ENCODE measurements at places on chromosomes 16 and 17.

- no peak for DNase-seq
These were observed 7.1 kb downstream of the ACSF3 start for GRCh38 chr16:89100601-89101302.

DNA sequence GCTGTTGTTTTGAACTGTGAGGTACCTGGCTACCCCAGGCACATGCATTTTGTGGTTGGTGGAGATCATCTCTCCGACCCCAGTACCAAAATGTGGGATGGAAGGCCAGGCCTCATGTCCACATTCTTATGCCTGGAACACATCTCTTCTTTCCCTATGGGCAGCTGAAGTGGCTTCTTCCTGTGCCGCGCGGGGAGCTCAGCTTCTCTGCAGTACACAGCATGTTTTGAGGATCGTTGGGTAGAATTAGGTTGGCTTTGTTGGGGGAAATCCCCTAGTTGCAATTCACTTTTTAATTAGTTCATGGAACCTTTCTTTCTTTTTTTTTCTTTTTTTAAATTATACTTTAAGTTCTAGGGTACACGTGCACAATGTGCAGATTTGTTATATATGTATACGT lies 242.1 kb downstream of the MSI2 start:
- no peak for DNase-seq

- DNase-seq: no peak
These were observed 11.5 kb downstream of the CDH13 start for GRCh38 chr16:82638095-82638798.

GRCh38 chr17:19269106-19269505 lies 31.9 kb downstream of the EPN2 start:
- no peak for DNase-seq

DNA sequence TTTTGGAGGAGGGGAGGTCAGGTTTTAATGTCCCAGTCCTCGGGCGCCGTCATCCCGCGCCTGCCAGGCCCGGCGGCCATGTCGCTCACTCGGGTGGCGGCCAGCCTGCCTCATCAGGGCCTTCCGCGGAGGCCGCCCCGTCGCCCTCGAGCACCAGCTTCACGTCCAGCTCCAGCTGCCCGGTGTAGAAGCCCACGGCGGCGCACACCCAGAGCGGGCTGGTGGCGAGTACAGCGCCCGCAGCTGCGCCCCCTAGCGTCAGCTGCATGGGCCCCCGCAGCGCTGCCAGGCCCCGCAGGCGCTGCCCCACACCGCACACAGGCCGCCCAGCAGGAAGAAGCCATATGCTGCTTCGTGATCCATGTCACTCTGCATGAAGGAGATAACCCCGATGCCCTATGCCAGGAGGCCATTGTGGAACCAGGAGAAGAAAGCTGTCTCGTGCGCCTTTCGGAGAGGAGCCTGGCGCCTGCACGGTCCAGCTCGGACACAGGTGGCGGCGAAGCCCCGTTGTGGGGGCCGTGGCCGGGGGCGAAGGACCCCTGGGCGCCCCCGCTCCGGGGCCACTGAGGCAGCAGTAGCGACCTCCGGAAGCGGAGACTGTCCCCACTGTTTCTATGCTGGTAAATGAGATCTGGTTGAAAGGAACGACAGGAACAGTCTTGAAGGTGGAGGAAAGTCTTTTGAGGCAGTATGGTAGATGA lies 9.6 kb downstream of the AP2B1 start:
- DNase-seq: no peak

GRCh38 chr17:57909551-57909950 lies 45.7 kb downstream of the CUEDC1 start:
- no peak for DNase-seq

- no peak for DNase-seq
These were observed 26.3 kb upstream of the CCL2 start for GRCh38 chr17:34228781-34229180.

- DNase-seq: no peak
These were observed 43.6 kb downstream of the RHOT1 start for GRCh38 chr17:32185875-32186274.

GRCh38 chr16:48084826-48085225 lies 71.0 kb downstream of the ABCC12 start:
- no peak for DNase-seq

- DNase-seq: peak; percentile 52
These were observed 204.5 kb upstream of the RPL38 start for GRCh38 chr17:73998653-73999645.

- no peak for DNase-seq
These were observed 81.9 kb downstream of the AIPL1 start for GRCh38 chr17:6352801-6353560.

- no peak for DNase-seq
These were observed 4.4 kb downstream of the LGALS9 start for GRCh38 chr17:27635275-27635823.

DNA sequence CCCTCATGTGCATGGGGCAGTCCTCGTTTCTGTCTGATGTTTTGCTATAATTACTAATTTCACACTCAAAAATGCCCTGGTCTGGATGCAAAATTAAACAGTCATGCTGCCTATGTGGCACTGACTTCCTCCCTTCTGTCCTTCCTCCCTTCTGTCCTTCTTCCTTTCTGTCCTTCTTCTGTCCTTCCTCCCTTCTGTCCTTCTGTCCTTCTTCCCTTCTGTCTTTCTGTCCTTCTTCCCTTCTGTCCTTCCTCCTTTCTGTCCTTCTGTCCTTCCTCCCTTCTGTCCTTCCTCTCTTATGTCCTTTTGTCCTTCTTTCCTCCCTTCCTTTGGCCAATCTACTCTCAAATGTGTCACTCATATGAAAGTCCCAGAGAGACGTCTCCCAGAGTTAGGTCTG lies 93.8 kb downstream of the IRF8 start:
- DNase-seq: no peak

DNA sequence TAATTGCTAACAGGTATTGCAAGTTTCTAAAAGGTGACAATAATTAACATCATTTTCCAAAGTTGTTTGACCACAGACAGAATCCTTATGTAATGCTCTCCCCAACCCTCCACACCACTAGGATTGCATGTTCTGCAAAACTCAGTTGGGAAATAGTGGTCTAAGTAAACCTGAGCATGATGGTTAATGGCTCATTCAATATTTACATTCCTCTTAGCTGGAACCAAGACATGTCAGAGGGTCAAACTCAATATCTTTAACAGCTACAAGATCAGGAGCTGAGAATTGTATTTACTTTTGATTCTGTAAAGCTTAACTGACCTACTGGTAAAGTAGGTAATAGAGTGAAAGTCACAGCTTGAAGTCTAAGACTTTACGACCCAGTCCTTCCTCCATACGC lies 10.2 kb downstream of the MFSD6L start:
- no peak for DNase-seq

DNA sequence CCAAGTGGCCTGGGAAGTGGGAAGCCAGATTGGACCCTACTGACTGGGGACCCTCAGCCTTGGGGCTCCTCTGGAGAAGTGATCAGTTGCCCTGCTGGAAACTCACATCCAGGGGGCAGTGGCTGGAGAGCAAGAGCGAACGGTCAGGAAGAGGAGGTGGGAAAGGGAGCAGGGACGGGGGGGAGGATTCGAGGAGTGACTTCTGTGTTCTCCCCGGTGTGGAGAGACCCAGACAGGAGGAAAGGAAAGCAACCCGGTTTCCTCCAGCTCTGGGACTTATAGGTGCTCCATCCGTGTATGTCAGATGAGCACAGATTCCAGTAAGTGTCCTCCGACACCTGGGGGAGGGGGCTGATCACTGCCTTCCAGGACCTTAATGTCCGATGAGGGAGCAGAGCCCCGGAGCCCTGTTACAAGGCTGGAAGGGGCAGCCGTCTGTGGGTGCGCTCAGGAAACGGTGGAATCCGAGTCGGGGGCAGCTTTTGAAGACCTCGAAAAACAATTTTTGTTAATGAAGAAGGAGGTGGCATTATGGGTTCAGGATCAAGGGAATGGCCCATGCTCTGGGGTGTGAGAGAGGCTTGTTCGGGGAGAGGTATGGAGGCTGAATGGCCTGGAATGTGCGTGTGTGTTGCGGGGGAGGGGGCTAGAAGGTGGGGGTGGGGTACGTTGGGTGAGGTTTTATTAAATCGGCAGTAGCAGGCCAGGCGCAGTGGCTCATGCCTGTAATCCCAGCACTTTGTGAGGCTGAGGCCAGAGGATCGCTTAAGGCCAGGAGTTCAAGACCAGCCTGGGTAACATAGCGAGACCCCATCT lies 34.8 kb upstream of the NDRG4 start:
- DNase-seq: no peak

DNA sequence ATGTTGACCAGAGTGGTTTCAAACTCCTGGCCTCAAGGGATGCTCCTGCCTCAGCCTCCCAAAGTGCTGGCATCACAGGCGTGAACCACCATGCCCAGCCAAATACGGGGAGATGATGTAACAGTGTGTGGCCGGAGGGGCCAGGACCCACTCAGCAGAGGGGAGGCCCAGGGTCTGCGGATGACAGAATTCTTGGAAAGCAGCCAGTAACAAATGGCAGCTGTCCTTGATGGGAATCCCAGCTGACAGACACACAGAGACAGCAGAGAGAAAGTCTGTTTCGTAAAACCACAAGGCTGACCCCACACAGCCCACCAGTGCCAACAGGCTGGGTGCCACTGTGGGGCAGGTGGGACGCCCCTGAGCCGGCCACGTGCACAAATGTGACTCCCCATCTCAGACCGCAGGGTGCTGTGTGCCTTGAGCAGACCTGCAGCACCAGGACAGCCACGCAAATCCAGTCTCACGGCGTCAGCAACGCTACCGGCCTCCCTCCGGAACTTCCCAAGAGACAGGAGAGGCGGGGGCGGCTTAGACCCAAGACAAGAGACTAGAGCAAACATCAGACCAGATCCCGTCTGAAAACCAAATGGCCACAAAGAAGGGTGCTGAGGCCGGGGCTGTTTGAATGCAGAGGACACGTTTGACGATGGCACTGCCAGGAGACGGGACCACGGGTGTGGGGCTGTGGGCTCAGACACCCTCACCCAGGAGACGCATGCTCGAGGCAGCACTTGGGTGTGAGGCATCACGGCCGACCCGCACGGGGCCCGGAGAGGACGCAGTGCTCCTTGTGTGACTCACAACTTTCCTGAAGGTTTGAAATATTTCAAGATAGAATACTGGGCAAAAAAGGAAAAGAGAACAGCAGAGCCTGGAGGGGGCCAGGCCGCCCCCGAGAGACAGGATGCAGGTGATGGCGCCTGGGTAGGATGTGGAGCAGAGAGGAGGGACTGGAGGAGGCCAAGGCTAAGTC lies 24.6 kb downstream of the CTU2 start:
- DNase-seq: no peak

- DNase-seq: no peak
These were observed 244.1 kb downstream of the CEP112 start for GRCh38 chr17:65947831-65948230.

DNA sequence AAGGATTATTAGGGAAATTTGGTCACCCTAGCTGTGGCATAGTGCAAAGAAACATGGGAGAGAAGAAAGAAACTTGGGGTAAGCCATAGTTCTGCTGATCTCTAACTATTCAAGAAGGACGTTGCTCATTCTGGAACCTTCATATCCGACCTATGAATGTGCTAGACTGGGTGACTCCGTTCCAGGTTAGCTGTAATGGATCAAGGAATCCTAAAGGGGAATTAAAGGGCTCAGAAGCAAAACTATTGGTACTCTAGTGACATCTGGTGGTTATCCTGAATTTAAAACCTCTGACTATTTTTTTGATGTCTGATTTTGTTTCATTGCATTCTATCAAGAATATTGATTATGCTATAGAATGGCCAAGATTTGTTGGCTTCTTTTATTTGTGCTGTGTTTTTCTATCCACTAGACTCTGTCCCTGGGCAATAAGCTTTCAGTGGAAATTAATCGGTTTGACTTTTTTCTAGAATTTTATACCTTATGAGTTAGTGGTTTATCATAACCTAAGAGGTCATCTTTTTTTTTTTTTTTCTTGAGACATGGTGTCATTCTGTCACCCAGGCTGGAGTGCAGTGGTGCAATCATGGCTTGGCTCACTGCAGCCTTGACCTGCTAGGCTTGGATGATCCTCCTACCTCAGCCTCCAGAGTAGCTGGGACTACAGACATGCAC lies 19.5 kb downstream of the PCTP start:
- DNase-seq: peak; percentile 2

DNA sequence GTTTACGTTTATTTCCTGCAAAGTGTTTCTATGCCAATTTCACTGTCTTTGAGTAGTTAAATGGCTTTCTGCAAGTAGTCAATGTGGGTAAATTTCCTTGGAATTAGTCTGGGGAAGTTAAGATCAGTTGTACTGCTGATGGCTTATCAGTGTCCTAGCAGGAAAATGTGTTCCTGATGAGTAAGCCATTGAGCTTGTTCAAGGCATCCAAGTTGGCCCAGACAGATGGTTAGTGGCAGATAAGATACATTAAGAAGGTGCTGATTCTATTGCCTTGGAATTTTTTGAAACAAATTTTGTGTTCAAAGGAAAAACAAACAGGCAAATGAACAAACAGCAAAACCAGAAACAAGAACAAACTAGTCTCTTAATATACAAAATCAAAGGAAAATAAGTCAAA lies 258.4 kb downstream of the MAP2K6 start:
- no peak for DNase-seq

DNA sequence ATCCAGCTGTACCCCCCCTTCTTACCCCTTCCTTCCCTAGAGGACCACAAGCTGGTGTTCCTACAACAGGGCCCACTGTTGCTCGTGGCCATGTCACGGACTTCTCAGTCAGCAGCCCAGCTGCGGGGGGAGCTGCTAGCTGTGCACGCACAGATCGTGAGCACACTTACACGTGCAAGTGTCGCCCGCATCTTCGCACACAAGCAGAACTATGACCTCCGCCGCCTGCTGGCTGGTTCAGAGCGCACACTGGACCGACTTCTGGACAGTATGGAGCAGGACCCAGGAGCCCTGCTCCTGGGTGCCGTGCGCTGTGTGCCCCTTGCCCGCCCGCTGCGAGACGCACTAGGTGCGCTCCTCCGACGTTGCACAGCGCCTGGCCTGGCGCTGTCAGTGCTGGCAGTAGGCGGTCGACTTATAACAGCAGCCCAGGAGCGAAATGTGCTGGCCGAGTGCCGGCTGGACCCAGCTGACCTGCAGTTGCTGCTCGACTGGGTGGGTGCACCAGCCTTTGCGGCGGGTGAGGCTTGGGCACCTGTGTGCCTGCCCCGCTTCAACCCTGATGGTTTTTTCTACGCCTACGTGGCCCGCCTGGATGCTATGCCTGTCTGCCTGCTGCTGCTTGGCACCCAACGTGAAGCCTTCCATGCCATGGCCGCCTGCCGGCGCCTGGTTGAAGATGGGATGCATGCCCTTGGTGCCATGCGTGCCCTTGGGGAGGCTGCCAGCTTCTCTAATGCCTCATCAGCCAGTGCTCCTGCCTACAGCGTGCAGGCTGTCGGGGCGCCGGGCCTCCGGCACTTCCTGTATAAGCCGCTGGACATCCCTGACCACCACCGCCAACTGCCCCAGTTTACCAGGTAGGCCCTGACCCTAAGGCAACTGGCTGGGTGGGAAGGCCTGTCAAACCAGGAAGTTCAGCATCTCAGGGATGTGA lies 3.6 kb downstream of the MON1B start:
- DNase-seq: no peak

- DNase-seq: no peak
These were observed 110.4 kb downstream of the MRTFB start for GRCh38 chr16:14181371-14182050.

GRCh38 chr16:89178453-89179147 lies 7.1 kb downstream of the CDH15 start:
- no peak for DNase-seq

Measured in CD4-positive, CD25-positive, alpha-beta regulatory T cell (primary cell).